ENCODE measurements at places on chromosomes 11 and 22. TPM values are rescaled to one million over a fixed set of nuclear protein-coding genes. Genes with fewer than 3 reads are reported as not detected.

The MISFA gene
- 2.7 TPM for total RNA-seq

The PANX2 gene
- total RNA-seq: 4.8 TPM

The PDGFD gene
- total RNA-seq: 6.8 TPM

The TECTA gene
- 0.02 TPM for total RNA-seq

The TTC12 gene
- total RNA-seq: 4.6 TPM

The OR51E2 gene
- total RNA-seq: not detected

The FAM181B gene
- total RNA-seq: 0.07 TPM

The CECR2 gene
- 0.05 TPM for total RNA-seq

The TRIM51 gene
- total RNA-seq: not detected

The HYLS1 gene
- total RNA-seq: 13.6 TPM

The LRRN4CL gene
- 0.12 TPM for total RNA-seq

The TRIM44 gene
- total RNA-seq: 25.3 TPM

The KCNJ5 gene
- total RNA-seq: not detected

The FAM83F gene
- total RNA-seq: not detected

The PGA5 gene
- not detected for total RNA-seq

The FXYD6 gene
- 0.35 TPM for total RNA-seq

The ACR gene
- total RNA-seq: 0.11 TPM

The HTR3A gene
- not detected for total RNA-seq

The RASSF10 gene
- total RNA-seq: 2.5 TPM

The APOC3 gene
- not detected for total RNA-seq

The RNF121 gene
- 45.9 TPM for total RNA-seq

The BEST1 gene
- total RNA-seq: 3.0 TPM

The POU2AF2 gene
- total RNA-seq: not detected

The CPT1B gene
- 7.6 TPM for total RNA-seq

The MS4A14 gene
- total RNA-seq: not detected

The NXPE1 gene
- total RNA-seq: not detected

The GUCY1A2 gene
- total RNA-seq: 0.02 TPM

The PGM2L1 gene
- total RNA-seq: 10.4 TPM

The DTX4 gene
- total RNA-seq: 4.5 TPM
